ENCODE measurements at places on chromosomes 6 and 20.

- no peak for DNase-seq
Observed at GRCh38 chr20:47349365-47350180, 6.9 kb downstream of the ZMYND8 start.

DNA sequence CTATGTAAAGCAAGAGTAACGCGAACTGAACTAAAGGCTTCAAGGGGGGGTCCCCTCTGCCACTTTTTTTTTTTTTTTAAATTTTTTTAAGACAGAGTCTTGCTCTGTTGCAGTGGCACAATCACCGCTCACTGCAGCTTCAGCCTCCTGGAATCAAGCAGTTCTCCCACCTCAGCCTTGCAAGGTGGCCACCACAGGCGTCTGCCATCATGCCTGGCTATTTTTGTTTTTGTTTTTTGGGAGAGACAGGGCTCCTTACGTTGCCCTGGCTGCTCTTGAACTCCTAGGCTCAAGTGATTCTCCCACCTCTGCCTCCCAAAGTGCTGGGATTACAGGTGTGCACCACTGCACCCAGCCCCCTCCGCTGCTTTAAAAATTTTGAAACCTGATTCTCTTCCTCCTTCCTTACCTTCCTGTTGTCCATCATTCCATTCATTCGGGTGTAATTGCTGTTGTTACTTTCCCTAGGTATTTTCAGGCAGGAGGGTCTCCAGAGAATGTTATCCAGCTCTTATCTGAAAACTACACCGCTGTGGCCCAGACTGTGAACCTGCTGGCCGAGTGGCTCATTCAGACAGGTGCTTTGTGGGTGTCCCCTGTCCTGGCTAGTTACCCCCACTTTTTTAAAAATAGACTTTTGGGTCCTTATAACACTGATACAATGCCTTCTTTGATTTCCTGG lies 5.4 kb downstream of the NELFCD start:
- DNase-seq: no peak

- DNase-seq: no peak
Observed at GRCh38 chr6:138605958-138606357, 106.7 kb upstream of the NHSL1 start.

DNA sequence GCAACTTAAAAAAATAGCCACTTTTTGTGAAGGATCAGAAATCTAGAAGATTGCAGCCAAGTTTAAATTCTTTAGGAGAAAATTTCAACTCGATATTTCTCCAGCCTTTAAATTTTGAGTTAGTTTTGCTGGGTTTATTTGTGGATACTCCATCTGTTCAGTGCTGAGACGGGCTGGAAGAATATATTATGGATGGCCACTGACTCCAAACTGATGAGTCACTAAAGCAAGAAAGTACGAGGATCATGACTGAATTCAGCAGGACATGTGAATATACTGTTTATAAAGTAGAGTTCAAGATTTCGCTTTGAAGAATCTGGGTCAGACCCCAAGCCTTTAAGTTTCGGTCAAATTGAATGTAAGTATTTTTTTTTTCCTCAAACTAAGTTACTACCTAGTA lies 199.5 kb downstream of the ADGRB3 start:
- no peak for DNase-seq

GRCh38 chr6:119791736-119792135 lies 442.2 kb upstream of the MAN1A1 start:
- DNase-seq: no peak

- no peak for DNase-seq
Observed at GRCh38 chr6:11263291-11263775, 30.9 kb upstream of the NEDD9 start.

DNA sequence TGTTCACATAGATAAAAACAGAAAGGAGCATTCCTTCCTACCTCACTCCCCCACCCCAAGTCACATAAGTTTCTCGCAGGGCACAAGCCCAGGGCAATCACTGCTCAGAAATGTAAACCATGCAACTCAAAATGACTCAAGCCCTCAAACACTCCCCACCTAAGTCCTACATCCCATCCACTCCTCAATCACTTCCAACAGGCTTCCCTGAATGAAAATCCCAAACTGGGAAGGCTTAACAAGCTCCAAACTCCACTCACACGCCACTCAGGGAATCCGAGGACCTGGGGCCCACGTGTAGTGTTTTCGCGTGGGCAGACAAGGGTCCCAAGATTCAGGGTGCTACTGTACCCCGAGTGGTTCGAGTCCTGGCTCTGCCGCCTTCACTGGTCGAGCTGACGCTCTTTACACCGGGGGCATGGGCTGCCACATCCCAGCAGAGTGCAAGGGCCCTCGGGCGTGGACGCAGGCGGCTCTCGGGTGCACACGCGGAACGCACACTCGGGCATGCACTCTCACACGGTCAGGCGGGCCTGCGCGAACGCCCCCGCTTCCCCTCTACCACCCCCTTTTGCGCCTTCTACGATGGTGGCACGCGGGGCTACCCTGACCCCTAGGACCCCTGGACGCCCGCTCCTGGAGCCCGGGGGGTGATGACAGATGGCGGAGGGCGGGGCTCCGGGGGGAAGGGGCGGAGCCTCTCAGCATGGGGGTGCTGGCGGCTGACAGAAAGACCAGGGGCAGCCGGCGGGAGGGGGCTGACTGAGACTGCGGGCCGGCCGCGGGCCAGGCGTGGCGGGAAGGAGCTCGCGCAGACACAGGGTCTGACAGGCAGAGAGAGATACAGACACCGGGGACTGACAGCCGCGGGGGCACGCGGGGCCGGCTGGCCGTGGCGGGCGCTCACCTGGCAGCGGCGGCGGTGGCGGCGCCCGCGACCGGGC lies 657 bp downstream of the ZHX3 start:
- DNase-seq: peak; percentile 71

GRCh38 chr20:21548390-21549035 lies 34.6 kb upstream of the NKX2-2 start:
- peak; percentile 30 for DNase-seq

DNA sequence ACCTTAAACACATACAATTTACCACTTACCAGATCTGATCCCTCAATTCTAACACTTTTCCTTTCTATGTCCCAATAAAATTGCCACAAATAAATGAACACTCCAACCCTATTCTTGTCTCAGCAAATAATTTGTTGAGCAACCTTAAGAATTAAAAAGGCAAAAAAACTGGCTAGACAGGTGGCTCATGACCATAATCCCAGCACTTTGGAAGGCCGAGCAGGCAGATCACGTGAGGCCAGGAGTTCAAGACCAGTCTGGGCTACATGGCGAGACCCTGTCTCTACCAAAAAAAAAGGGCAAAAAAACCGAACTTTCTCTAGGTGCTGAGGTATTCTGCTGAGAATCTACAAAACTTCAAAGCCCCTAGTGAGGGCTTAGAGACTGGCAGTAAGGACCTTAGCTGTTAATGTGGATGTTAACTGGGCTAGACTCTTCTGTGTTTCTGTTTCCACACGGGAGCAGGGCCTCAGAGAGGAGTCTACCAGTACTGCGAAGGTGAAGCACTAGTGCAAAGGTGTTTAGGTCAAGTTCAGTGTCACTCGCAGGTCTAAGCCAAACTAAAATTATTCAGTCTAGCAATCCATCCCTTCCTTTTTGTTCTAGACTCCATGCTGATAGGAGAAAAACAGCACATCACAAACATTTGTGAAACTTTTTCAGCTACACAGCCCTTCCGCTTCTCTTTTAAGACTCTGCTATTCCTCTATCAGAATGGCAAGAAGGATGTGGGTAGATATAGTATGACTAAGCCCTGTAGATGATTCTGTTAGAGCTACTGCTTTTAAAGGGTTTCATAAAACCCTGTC lies 2.6 kb downstream of the FASTKD5 start:
- no peak for DNase-seq

DNA sequence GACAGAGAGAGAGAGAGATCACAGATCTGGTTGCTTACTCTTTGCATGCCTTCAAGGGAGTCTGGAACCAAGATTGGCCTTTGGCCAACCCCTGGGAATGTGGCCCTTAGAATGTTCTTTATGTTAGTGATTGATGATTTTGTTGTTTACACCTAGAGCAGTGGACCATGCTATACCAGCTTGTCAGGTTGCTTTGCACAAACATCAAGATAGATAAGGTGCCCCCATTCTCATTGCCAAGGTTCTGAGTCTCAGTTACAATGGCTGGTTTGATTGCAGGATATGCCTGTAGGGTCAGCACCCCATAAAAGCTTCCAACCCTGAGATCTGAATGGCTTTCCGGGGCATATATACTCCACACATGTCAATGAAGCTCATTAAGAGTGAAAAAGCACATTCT lies 53.5 kb upstream of the SLC2A12 start:
- no peak for DNase-seq

- DNase-seq: no peak
Observed at GRCh38 chr20:18750735-18751134, 62.8 kb upstream of the SCP2D1 start.

DNA sequence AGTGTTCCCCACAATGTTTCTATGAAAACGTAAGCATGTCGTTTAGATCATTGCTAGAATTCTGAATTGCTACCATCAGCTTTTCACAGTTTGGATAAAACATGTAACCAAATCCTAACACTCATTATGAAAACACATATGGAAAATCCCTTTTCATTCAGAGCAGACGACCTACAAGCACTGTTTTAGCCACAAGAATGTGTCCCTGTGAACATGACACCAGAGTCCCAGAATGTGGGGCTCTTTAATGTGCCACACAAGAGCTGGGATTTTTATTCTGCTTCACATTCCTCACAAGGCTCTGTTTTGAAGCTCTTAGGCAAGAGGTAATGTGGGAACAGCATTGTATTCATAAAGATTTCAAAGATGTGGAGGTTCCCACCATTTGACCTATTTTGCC lies 141.1 kb upstream of the CITED2 start:
- no peak for DNase-seq

GRCh38 chr6:64553249-64553786 lies 917.7 kb downstream of the PHF3 start:
- no peak for DNase-seq

DNA sequence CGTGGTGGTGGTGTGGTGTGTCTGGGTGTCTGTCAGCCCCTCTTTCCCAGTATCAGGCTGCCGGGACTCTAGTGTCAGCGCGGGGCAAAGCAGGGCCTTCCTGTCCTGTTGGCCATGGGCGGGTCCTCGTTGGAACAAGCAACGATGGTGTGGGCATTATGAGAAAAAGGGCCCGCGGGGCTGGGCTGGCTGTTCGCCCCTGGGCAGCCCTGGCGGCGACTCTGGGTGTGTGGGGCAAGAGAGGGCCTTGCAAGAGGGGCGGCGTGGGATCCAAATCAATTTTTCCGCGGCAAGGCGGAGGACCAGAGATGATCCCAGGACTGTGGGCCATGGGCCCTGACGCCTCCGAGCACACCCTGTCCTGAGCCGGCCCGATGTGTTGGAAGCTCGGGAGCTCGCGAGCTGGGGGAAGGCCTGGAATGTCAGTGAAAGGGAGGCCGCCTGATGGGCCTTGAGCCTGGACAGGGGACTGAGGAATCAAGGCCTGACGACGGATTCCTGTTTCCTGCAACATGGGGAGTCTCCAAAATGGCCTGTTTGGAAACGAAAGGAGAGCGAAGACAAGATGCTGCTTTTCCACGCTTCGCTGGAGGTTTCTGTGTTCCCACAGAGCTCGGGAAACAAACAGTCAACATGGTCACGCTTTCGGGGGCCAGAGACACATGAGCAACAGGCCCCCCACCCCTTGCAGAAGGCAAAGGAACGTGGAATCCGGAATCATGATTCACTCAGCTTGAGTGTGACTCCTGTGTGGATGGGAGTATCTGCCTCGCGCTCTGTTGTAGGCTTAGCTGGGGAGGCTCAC lies 364.7 kb upstream of the DEFB115 start:
- DNase-seq: no peak

GRCh38 chr6:23584134-23584763 lies 541.8 kb upstream of the NRSN1 start:
- DNase-seq: no peak

DNA sequence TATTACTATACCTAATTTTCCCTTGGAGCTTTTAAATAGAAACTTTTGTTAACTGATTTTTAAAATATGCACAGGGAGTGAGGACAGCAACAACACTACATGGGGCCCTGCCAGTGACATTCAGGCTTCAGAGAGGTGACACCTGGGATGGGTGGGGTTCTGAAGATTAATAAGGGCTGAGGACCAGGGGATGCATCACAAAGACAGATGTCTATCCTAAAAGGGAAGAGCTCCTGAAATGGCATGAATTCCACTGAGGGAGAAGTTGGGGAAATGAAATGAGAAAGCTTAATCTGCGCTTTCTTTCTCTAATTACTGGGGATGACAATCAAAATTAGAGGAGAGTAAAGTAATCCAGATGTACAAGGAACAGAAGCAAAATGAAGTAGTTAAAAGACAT lies 162.8 kb downstream of the BTBD9 start:
- no peak for DNase-seq

- DNase-seq: no peak
Observed at GRCh38 chr6:20740088-20740487, 205.8 kb downstream of the CDKAL1 start.

- DNase-seq: no peak
Observed at GRCh38 chr20:46699651-46700359, 9.6 kb upstream of the SLC2A10 start.

DNA sequence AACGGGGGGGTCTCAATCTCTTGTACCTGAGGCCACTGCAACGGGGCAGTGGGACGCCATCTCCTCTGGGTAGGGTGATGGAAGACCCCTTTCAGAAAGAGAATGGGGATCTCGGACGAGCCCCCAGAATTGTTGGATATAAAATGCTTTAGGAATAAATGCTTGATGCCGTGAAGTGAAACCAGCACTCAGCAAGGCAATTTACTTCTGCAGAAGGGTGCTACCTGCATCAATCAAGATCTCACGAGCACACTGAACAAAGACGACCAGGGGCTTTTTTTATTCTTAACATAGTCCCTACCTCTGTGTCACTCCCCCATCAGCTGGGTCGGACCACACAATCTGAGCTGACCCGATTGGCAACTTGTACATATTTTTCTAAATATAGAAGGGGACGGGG lies 203.6 kb upstream of the TBX18 start:
- no peak for DNase-seq

DNA sequence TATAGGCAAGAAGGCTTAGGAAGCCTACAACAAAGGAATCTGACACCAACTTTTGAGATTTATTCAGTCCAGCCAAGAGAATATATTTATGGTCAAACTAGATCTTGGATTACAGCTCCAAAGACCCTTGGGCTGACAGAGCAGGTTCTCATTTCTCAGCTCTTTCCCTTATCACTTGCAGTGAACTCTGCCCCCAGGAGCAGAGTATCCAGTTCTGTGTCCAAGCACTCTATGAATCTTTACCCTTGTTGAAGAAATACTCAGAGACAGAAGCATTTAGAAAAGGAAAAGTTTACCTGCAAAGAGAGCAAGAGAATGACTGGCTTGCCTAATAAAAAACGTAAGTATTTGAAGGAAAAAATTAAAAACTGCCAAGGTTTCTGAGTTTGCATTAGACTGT lies 190.5 kb downstream of the SLC16A10 start:
- no peak for DNase-seq

DNA sequence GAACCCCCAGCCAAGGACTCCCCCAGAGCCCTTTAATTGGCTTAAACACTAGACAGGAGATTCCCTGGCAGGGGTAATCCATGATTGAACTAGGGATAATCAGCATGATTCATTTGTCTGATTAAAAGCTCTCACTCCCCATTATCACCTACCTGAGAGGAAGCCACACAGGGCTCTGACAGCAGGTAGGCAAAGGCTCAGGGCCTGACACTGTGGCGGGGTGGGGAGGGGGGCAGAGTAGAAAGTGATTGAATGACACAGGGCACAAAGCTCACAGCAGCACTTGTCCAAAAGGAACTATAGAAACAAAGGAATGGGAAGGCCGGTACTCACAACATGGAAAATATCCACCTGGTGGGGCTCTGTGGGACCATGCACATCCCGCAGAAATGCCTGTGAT lies 231.6 kb downstream of the MAFB start:
- no peak for DNase-seq

Data from activated T-cell treated with anti-CD3 and anti-CD28 coated beads for 24 hours (primary cell).